Chondrocyte (in vitro differentiated cells): ENCODE measurements at places on chromosomes 7 and 10. TPM values are rescaled to one million over a fixed set of nuclear protein-coding genes. Genes with fewer than 3 reads are reported as not detected.

DNA sequence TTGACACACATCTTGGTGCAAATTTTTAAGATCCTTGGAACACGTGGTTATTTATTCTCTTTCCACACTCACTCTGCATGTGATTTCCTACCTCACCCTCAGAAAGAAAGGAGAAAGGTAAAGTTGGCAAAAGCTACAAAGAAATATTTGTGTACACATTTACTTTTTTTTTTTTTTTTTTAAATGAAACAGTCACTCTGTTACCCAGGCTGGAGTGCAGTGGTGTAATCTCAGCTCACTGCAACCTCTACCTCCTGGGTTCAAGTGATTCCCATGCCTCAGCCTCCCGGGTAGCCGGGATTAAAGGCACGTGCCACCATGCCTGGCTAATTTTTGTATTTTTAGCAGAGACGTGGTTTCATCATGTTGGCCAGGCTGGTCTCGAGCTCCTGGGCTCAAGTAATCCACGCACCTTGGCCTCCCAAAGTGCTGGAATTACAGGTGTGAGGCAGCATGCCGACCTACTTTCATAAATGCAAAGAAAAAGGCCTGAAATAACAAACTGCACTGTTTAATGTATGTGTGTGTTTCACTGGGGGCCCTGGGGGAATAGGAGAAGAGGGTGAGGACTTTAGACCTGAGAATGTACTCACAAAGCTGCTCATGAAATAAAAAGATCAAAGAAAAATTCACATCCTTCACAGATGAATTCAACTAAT, 71.6 kb upstream of the GRID1 start:
- DNase-seq = no peak
- peaks cover 44% of the 10 kb centered on the region for H3K4me1 ChIP-seq
- H3K4me3 ChIP-seq = no peak overlapping the region

- no peak for DNase-seq
- peaks cover 9% of the 10 kb centered on the region for H3K27me3 ChIP-seq
- no peaks in the 10 kb centered on the region for H3K4me1 ChIP-seq
- H3K36me3 ChIP-seq = no peaks in the 10 kb centered on the region
These were observed 63.1 kb upstream of the ICA1 start for GRCh38 chr7:8325067-8325466.

- H3K27ac ChIP-seq = no peak overlapping the region
- peaks cover 4% of the 10 kb centered on the region for H3K27me3 ChIP-seq
- no peaks in the 10 kb centered on the region for H3K36me3 ChIP-seq
These were observed 1176.9 kb downstream of the TYW1 start for GRCh38 chr7:68173513-68173912.

Gene TBXAS1
- total RNA-seq = 2.4 to 4.7 TPM (median 2.5 TPM) in 3 replicates

- no peak overlapping the region for H3K27ac ChIP-seq
- no peak for DNase-seq
- H3K4me1 ChIP-seq = peaks cover 3% of the 10 kb centered on the region
- peaks cover 5% of the 10 kb centered on the region for H3K27me3 ChIP-seq
These were observed 24.7 kb downstream of the FGFR2 start for GRCh38 chr10:121573538-121573941.

- H3K27me3 ChIP-seq = peaks cover 29% of the 10 kb centered on the region
- H3K4me3 ChIP-seq = no peak overlapping the region
- no peaks in the 10 kb centered on the region for H3K36me3 ChIP-seq
- H3K27ac ChIP-seq = no peak overlapping the region
These were observed 285.9 kb downstream of the LRMDA start for GRCh38 chr10:75717126-75717916.

DNA sequence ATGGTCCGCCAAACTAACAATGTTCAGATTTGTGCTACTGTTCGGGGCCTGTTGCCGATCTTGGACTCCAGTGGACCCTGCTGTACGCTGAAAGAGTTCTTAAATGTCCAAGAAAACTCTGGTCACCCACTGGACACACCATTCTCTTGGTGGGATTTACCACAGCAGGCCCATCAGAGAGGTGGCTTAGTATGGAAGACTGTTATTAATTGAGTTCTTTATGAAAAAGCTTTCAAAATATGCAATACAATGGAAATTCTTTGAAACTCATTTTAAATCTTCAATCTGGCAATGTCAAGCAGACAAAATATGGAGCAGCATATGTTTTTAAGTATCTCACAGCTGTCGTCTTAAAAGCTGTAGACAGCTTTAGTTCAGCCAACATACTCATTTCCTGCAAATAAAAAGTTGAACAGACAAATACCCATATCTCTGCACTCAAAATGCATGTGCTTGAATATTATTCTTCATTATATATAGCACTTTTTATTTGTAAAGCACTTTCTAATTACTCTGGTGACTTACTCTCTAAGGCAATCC, 37.4 kb upstream of the GRM8 start:
- H3K4me1 ChIP-seq = no peaks in the 10 kb centered on the region
- H3K27ac ChIP-seq = no peak overlapping the region
- H3K27me3 ChIP-seq = peaks cover 20% of the 10 kb centered on the region
- H3K36me3 ChIP-seq = no peaks in the 10 kb centered on the region

- H3K4me1 ChIP-seq = peaks cover 22% of the 10 kb centered on the region
- DNase-seq = no peak
- no peaks in the 10 kb centered on the region for H3K27me3 ChIP-seq
These were observed 51.8 kb downstream of the ARHGAP12 start for GRCh38 chr10:31876652-31877352.

Gene HOGA1
- total RNA-seq = 0.12 TPM in 1 of 3 replicates, not detected in the others

GRCh38 chr7:143362131-143363015, at the start of gene FAM131B:
Gene FAM131B, minus strand, starts transcription at chr7:143362713. Its CDS starts 110 bp downstream, at chr7:143362603.
- DNase-seq = no peak
- H3K4me1 ChIP-seq = peaks cover 5% of the 10 kb centered on the region
- peaks cover 23% of the 10 kb centered on the region for H3K27me3 ChIP-seq
- H3K4me3 ChIP-seq = peak within 1 kb of the TSS; percentile 81
- no peaks in the 10 kb centered on the region for H3K36me3 ChIP-seq

DNA sequence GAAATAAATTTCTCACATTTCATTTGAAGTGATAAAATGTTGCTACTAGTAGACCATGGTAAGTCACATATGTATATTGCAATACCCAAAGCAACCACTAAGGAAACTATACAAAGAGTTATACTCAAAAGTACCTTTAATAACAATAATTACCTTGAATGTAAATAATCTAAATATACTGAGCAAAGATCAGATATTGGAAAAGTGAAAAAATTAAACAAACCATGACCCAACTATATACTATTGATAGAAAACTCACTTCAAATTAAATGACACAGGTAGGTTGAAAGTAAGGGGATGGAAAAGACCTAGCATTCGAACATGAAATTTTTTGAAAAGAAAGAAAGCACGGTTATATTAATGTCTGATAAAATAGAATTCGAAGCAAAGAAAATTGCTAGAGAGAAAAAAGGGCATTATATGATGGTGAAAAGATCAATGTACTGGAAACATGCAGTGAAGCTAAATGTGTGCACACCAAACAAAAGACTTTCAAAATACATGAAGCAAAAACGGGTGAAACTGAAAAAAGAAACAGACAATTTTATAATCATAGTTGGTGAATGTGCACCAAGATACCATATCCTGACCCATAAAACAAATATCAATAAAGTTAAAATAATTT, 29.1 kb downstream of the TFPI2 start:
- no peak for DNase-seq
- no peaks in the 10 kb centered on the region for H3K4me1 ChIP-seq

Gene PHKG1
- 0.15 to 0.62 TPM (median 0.24 TPM) in 3 replicates for total RNA-seq

DNA sequence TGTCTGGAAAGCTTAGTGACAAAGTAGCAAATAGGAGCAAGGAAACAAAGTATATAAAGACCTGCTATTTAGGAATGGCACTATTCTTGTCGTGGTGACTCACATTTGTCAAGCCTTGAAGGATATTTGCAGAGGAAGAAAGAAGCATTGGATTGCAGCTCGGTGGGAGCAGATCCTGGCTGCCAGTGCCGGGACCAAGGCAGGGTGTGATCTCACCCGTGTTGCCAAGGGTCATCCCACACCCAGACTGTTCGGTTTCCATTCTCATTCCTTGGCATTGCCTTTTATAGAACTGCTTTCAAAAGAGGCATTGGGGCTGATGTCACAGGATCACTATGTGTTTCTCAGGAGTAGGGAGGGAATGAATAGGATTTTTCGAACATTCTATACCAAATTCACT, 176.2 kb downstream of the GALNT17 start:
- no peak for DNase-seq
- H3K4me1 ChIP-seq = peaks cover 84% of the 10 kb centered on the region
- peak overlapping the region; percentile 47 for H3K4me3 ChIP-seq

DNA sequence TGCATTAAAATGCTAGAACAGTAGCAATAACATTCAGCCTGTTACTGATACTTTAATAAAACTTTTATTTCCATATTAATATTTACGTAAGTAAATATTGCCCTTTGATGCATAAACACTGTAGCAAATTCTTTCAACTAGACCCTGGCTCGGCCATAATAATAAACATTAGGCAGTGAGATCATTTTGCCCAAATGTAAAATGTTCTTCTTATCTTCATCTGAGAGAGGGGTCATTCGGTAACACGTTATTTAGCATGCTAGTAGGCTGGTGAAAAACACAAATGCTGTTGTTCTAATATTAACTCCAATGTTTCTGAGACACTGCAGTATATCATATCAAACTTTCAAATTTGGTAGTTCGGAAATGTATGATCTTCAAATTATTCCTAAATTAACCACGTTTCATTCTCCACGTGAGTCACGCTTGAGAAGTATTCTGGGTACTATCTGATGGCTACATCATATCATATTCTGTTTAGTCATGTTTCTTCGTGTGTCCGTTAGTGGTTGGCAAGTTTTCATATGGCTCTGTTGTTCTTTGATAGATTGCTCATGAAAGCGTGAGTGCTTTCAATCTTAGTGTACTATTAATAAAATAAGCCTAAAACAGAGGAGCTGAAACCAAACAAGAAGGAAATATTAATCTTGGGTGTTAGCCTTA, 145.8 kb downstream of the NSUN6 start:
- H3K27ac ChIP-seq = no peak overlapping the region
- peaks cover 8% of the 10 kb centered on the region for H3K27me3 ChIP-seq
- peaks cover 11% of the 10 kb centered on the region for H3K4me1 ChIP-seq
- no peaks in the 10 kb centered on the region for H3K36me3 ChIP-seq

DNA sequence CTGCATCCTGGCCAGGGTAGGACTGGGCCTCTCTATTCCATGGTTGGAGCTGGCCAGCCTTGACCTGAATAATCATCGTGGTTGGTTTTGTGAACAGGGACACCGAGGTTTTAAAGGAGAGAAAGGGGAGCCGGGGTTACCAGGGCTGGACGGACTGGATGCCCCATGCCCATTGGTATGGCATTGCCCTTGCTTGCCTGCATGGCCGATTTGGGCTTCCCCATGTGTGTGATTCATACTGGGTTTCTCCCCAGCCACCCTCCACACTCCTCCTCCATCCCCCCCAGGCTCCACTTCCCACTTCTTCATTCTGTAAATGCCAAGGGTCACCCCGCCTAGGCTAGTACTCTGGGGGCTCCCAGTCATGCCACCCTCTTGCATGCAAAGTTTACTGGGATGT, 98.8 kb upstream of the MACROH2A2 start:
- peaks cover 15% of the 10 kb centered on the region for H3K36me3 ChIP-seq
- no peak overlapping the region for H3K27ac ChIP-seq
- DNase-seq = no peak

Gene ADCYAP1R1
- total RNA-seq = not detected in 3 replicates

GRCh38 chr10:22962817-22963216, 35.0 kb downstream of the ARMC3 start:
- H3K4me3 ChIP-seq = no peak overlapping the region
- no peaks in the 10 kb centered on the region for H3K4me1 ChIP-seq
- peaks cover 4% of the 10 kb centered on the region for H3K36me3 ChIP-seq
- H3K27ac ChIP-seq = no peak overlapping the region

GRCh38 chr7:25375805-25376600, 147.7 kb upstream of the NPVF start:
- no peak overlapping the region for H3K4me3 ChIP-seq
- H3K4me1 ChIP-seq = peaks cover 11% of the 10 kb centered on the region
- DNase-seq = no peak

DNA sequence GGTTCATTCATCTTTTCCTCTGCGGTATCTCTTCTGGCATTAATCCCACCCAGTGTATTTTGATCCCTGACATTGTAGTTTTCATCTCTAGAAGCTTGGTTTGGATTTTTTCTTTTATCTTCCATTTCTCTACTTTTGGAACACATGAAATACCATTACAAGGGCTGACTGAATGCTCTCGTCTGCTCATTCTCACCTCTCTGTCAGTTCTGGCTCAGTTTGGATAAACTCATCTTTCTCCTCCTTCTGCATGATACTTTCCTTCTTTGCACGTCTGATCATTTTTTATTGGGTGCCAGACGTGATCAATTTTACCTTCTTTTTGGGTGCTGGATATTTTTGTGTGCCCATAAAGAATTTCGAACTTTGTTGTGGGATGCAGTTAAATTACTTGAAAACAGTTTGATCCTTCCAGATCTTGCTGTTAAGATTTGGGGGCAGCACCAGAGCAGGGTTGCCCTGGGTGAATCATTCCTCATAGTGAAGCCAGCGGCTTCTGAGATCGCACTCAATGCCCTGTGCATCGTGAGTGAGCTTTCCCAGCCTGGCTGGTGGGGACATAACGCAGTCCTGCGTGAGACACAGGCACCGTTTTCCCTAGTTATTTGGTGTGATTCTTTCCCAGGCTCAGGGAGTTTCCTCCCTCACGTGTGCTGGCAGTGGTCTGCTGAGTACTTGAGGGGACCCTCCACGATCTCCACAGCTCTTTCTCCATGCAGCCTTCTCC, 53.8 kb downstream of the LHPP start:
- H3K4me1 ChIP-seq = no peaks in the 10 kb centered on the region
- peak; percentile 21 for DNase-seq
- H3K27ac ChIP-seq = no peak overlapping the region
- no peak overlapping the region for H3K4me3 ChIP-seq

DNA sequence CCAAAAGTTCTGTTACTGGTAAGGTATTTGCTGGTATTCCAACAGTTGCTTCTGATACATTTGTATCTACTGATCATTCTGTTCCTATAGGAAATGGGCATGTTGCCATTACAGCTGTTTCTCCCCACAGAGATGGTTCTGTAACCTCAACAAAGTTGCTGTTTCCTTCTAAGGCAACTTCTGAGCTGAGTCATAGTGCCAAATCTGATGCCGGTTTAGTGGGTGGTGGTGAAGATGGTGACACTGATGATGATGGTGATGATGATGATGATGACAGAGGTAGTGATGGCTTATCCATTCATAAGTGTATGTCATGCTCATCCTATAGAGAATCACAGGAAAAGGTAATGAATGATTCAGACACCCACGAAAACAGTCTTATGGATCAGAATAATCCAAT, 131.0 kb downstream of the AASS start:
- no peaks in the 10 kb centered on the region for H3K4me1 ChIP-seq
- no peaks in the 10 kb centered on the region for H3K36me3 ChIP-seq
- H3K27ac ChIP-seq = no peak overlapping the region
- DNase-seq = no peak

DNA sequence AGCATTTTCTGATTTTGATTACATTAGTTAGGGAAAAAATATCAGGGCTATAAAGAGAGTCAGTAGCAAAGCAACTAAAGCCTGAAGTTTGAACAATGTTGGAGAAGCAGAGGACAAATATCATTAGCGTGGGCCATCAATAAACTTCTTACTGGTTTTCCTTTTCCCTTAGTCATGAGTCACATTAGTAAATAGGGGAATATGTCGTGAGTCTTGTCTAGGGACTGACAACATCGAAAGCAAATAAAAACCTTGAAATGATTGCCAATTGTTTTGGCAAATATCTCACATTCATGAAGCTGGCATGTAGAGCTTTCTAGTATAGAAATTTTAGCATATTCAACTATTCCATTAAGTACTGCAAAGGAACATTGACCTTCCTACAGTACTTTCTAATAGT, 806.0 kb upstream of the SORCS1 start:
- no peak overlapping the region for H3K4me3 ChIP-seq
- no peak overlapping the region for H3K27ac ChIP-seq
- H3K4me1 ChIP-seq = no peaks in the 10 kb centered on the region
- DNase-seq = no peak
- H3K36me3 ChIP-seq = no peaks in the 10 kb centered on the region

Gene HSPA12A
- 5.8 to 9.7 TPM (median 6.9 TPM) in 3 replicates for total RNA-seq
